ENCODE measurements at places on chromosomes 7 and 10.

DNA sequence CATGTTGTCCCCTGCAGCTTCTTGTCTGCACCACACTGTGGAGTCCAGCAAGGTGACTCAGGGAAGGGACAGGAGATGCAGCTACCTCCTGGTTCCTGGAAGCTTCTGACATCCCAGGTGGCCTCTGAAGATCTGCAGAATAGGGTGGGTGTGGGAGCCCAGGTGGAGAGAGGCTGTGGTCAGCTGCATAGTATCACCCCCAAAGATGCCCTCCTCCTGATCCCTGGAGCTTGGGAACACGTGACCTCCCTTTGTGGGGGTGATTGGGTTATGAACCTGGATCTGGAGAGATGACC is 25.4 kb downstream of the CALML3 start:
- no peak for DNase-seq

DNA sequence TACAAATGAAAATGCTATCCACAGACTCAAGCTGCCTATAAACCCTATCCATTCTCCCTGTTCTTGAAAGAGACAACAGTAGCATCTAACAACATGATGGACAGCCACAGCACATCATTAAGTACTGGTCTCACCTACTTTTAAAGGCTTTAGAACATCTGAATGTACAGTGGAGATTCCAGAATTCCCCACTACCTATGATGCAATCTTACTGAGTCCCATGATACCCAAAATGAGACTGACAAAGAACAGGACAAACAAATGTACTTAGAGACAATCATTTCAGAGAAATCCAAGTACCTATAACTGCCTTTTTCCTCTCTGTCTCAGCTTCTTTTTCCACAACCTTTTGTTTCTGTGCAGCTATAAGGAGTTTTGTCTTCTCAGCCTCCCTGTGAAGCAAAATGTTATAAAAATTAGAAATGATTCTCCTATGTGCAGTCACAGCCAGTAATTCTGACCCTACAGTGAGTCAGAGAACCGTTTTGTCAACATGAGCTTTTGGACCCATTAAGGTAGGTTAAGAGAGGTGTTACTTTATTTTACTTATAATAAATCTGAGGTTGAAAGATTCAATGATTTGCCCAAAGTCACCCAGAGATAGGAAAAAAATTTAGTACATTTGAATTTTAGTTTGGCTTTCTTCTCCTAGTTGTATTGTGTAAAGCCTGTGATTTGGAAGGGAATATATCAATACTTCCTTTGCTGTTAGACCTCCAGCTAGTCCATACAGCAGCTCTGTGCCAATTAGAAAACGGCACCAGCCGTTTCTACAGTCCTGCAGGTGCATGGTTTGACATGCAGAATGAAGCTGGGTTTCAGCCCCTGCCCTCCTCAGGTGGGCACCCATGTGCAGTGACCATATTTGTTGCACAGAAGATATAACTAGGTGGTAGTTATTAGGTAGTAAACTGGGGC is 21.9 kb downstream of the ERLIN1 start:
- DNase-seq, result no peak

DNA sequence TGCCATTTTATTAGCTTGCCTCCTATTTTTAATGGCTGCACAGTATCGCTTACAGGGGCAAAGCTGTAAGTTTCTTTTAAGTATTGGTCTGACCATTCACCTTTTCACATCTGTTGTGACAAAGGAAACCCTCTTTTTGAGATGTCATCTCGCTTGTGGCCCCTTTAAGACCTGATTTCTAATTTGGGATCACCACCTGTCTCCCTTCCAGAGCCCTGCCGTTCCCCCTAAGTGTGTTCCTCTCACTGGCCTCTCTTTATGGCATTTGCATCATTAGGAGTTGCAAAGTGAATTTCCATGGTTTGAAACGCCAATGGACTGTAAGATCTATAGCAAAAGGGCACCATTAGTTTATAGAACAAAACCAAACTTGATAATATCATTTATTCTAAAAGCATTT is 1.4 kb downstream of the EPDR1 start:
- no peak for DNase-seq

- no peak for DNase-seq
Observed at GRCh38 chr10:17626656-17627055, 9.5 kb upstream of the HACD1 start.

GRCh38 chr7:47488201-47488968 is 93.5 kb downstream of the TNS3 start:
- DNase-seq, result no peak

GRCh38 chr7:26514633-26515032 is 223.0 kb downstream of the SNX10 start:
- DNase-seq, result peak; percentile 27

- DNase-seq, result no peak
Observed at GRCh38 chr7:106545275-106545674, 115.7 kb downstream of the CCDC71L start.
